ENCODE measurements at places on chromosomes 1 and 21.

DNA sequence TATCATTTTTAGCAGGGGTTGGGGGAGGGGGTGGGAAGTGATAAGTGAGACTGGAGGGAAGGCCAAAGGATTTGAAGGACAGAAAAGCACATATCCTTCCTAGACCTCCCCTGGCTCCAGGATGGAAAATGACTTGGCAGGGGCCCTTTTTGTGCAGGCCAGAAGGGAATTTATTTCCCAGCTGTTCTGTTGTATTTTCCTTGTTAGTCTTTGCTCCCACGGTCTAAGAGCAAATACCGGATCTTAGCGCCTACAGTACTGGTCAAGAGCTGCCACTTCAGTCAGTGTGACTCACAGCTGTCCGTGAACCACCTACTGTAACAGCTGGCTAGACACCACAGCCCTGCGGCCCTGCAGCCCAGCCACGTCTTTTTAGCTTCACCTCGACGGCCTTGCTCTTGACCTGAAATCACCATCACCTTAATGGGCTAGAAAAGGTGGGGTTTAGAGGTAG, 51.0 kb upstream of the ERRFI1 start:
- peak; percentile 40 for DNase-seq

DNA sequence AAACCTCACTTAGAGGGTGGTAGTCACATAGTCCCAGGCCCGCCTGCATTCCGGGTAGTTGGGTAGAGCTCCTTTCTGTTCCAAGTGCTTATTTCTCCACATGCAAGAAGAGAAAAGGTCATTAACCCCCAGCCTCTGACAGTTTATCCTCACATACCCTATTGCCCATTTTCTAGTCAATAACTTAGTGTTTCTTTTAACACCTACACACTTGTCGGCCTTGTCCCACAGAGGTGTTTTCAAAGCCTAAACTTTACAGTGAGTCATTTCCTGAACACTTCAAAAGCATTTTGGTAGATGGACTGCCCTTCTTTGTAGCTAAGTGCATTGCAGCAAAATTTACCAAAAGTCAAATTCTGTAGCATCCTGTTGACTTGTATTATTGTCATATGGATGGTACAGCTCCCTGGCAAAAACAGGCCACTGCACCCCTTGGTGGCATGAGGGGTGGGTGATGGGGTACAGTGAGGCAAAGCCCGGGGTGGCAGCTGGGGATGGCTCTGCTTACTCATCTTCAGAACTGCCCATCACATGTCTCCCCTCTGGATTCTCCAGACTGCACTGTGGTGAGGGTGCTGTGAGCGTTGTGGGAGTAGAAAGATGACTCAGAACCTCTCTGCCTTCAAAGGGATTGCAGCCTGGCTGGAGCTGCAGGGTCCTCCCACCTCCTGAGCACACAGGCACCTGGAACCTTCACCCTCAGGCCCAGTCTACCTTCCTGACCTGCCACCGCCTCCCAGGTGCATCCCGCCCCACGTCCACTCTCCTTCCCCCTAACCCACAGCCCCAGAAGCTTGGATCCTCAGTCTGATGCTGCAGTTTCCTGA, 45.8 kb upstream of the DMRTB1 start:
- no peak for DNase-seq

GRCh38 chr1:189185097-189185496, 1292.6 kb downstream of the BRINP3 start:
- no peak for DNase-seq

DNA sequence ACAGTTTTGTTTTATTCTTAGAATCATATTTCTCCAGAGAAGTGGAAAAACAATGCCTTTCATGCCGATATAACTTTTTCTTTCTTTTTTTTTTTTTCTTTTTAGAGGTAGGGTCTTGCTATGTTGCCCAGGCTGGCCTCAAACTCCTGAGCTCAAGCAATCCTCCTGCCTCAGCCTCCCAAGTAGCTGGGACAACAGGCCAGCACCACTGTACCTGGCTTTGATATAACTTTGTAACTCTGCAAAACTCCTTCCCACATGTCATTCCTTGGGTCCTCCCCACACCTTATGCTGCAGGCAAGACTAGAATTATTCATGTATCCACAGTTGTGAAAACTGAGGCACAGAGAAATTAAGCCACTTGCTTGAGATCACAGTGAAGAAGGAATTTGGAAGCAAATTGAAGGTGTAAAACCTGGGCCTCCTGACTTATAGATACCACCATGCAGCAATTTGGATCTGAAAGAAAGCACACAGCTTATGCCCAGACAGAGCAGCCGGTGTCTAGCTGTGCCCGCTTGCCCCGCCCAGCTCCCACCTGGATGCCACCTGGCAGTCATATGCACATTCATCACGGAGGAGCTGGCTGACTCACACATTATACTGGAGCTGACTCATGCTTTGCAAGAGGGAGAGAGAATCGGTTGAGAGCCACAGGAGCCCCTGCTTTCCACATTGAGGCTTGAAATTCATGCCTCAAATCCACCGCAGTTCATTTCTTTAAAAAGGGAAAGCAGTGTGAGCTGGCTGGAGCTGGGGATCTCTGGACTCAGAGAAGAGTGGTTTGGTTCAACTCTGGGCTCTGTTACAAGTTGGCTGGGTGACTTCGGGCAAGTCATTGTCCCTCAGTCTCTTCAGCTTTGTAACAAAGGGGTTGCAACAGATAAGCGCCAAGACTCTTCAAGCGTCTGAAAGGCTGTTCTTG, 8.3 kb upstream of the SLC2A1 start:
- DNase-seq, result no peak

- no peak for DNase-seq
Measured at GRCh38 chr1:59709333-59709732, 105.4 kb upstream of the HOOK1 start.

- no peak for DNase-seq
Measured at GRCh38 chr21:26112127-26112742, 58.3 kb downstream of the APP start.

GRCh38 chr1:53296117-53296749, 31.6 kb downstream of the LRP8 start:
- DNase-seq, result no peak

- DNase-seq, result no peak
Measured at GRCh38 chr1:63821091-63822005, 47.5 kb downstream of the ROR1 start.

GRCh38 chr1:56881417-56881816, 26.8 kb downstream of the C8A start:
- DNase-seq, result no peak

GRCh38 chr1:12603224-12603623, 14.8 kb downstream of the DHRS3 start:
- DNase-seq, result no peak

GRCh38 chr1:24202987-24203386, 15.9 kb upstream of the IFNLR1 start:
- no peak for DNase-seq

- DNase-seq, result no peak
Measured at GRCh38 chr1:114320586-114320985, 166.9 kb upstream of the SYT6 start.

DNA sequence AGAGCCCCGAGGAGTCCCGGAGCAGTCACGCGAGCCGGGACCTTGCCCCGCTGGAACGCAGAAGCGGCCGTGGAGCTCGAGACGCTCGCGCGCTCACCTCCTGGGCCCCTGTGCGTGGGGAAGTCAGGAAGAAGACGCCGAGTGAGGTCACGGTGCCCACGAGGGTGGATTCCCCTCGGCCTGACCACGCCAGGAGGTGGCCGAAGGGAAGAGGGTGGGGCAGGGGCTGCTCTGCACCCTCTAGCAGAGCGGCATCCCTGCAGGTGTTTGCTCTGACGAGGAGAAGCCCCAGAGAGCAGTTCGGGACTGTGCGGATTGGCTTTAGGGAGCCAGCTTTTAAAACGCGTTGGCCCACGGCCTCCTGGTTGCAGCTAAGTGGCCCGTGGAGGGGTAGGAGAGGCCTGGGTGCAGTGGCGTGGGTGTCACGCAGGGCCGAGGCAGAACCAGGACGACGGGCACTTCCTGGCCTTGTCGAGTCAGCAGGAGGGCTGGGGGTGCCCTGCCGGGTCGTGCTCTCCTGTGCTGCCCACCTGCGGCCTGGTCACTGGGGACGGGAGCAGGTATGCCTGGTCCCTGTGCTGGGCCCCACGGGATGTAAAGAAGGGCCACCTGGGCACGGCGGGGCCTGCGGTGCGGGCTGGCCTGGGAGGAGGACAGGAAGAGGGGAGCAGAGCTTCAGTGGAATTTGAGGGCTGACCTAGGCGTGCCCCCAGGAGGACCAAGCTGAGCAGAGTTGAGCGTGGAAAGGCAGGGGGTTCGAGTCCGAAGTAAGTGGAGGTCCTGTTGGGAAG, 1.0 kb downstream of the PDXK start:
- DNase-seq, result no peak

GRCh38 chr1:230737622-230738262, 9.4 kb upstream of the CAPN9 start:
- no peak for DNase-seq

GRCh38 chr1:8259498-8260290, 58.2 kb upstream of the SLC45A1 start:
- peak; percentile 97 for DNase-seq

DNA sequence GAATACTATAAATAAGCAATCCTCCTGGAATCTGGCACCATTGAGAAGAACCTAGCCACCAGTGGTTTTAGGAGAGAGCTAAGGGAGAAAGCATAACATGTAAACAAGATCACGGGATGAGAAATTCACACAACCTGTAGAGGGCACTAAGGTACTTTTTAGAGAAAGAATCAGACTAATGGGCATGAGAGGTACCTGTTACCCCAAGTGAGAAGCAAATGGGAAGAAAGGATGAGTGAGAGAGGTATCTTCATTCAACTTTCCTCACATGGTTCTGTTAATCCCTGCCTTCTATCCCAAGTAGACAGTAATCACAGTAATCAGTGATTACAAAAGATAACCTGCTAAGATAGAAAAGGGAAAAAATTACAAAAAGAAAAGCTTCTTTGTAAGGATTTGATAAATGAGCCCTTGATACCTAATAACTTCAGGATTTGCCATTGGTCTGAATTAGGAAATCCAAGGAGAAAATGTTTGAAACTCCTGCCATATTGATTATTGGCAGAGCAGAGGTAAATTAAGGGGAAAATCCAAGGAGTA, 251.1 kb upstream of the ADGRL2 start:
- DNase-seq, result peak; percentile 18

DNA sequence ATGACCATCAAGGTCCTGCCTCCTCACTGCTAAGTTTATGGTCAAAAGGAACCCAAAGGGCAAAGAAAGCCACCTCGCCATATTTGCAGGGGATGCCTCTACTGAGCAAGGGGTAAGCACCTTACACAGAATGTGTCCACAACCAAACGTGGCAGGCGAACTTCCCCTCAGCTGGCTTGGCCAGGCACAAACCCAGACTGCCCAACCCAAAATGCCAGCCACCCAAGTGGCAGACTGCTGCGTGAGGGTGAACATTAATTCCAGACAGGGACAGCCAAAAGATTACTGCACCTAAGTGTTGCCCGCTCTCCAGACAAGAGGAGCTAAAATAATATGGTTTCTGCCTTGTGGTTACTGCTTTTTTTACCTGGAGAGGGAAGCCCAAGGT, 16.0 kb downstream of the ZNF697 start:
- DNase-seq, result no peak

GRCh38 chr1:228043281-228043848, 36.6 kb downstream of the WNT3A start:
- DNase-seq, result peak; percentile 4

GRCh38 chr1:39827201-39827600, 38.5 kb upstream of the BMP8B start:
- no peak for DNase-seq

DNA sequence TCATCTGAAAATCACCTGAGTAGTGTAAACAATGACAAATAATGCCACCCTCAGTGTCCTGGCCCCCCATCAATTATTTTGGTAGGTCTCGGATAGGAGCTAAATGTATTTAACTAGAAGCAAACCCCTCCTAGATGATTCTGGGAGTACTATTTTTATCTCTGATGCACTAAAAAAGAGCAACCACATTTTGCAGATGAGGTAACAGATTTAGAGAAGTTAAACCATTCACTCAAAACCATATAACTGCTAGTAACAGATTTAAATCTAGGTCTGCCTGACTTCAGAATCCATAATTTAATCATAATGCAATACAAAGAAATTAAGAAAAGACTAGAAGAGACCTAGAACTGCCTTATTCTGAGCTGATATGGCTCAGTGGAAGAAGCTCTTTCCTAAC, 17.3 kb upstream of the PTCH2 start:
- no peak for DNase-seq

DNA sequence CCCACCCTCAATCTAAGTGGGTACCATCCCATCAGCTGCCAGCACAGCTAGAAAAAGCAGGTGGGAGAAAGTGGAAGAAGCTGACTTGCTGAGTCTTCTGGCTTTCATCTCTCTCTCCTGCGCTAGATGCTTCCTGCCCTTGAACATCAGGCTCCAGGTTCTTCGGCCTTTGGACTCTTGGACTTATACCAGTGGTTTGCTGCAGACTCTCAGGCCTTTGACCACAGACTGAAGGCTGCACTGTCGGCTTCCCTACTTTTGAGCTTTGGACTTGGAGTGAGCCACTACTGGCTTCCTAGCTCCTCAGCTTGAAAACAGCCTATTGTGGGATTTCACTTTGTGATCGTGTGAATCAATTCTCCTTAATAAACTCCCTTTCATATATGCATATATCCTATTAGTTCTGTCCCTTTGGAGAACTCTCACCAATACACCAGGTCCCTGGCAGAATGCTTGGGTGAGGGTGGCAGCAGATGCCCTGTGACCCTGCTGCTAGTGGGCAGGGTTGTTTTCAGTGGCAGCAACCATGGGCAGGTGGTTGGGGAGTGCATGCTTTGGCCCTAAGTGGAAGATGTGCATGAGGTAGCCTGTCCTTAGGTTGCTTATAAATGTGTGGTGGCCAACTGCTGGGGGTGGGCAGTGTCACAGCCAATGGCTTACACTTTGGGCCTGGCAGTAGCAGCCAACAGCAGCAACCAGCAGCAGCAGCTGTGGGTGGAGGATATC, 10.8 kb upstream of the ADAM30 start:
- no peak for DNase-seq

GRCh38 chr1:209855006-209855405, 27.2 kb downstream of the UTP25 start:
- no peak for DNase-seq

GRCh38 chr1:4371849-4372248, 282.6 kb upstream of the AJAP1 start:
- DNase-seq, result no peak

DNA sequence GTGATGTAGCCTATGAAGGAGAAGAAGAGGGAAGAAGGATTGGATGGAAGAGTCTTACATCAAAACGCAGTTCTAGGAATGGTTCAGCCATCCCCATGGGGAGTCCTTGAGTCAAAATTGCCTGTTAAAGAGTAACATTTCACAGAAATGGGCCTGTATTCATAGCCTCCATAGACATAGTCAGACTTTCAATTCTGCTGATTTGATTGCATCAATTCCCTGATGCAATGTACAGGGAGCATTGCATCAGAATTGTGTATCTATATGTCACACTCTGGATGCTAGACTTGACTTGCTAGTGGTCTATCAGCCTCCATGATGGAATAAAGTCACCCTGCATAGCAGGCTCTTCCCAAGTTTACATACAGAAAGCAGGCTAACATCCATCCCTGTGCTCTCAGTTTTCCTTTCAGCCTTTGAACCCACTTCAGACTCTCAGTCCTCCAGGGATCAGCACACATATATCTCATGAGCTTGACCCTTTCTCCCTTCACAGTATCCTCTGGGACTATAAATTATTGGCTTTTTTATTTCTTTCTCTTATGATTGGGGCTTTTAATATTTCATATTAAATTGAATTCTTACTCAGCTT, 1111.7 kb upstream of the B3GALT2 start:
- no peak for DNase-seq

GRCh38 chr1:177035586-177035985, 128.9 kb downstream of the ASTN1 start:
- DNase-seq, result no peak

- no peak for DNase-seq
Measured at GRCh38 chr1:9151328-9151860, 22.5 kb upstream of the GPR157 start.

- DNase-seq, result no peak
Measured at GRCh38 chr1:222790115-222790514, 24.7 kb upstream of the DISP1 start.

All from LNCaP clone FGC (cell line).